ENCODE measurements at places on chromosomes 3 and 15.

GRCh38 chr15:96053031-96053780 lies 277.3 kb upstream of the NR2F2 start:
- DNase-seq = no peak

DNA sequence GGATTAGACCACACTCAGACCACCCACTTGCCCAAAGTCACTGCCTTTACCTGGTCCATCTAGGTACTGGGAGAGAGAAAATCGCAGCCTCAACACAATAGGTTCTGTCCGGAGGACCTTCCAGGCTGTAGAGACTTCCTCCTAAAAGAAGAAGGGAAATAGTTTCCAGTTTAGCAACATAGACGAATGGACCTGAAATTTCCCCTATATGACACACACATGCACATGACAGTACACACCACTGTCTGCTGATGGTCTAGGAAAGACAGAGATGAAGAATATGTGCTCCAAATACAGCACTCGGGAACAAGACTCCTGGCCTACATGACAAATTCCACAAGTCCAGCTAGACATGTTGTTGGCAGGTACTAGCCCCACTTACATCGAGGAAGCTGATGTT lies 7.3 kb downstream of the PARP6 start:
- no peak for DNase-seq

DNA sequence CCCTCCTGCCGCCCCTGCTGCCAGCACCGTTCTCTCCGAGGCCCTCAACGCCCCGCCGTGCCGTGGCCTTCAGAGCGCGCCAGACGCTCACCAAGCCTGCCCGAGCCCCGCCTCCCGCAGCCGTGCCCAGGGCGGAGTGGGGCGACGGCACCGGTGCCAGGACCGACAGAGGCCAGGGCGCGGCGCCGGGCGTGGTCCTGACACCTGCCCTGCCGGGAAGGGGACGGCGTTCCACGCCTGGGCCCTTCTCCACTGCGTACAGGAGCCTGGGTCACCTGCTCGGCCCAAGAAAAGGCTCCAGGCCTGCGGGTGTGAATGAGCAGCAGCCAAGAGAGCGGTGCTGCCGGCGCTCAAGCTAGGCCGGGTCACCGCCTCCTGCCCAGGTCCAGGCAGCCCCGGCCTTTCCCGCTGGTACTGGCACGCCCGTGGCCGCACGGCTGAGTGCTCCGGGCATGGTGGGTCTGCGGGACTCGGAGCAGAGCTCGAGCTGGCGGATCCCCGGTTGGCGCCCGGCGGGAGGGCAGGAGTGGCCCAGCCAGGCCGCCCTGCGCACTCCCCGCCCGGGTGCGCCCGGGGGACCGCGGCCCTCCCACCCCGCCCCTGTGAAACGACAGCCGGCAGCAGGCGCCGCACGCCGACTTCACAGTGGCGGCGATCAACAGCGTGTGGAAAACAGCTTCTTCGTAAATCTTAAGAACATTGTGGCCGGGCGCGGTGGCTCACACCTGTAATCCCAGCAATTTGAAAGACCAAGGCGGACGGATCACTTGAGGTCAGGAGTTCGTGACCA lies 4.2 kb downstream of the OCA2 start:
- DNase-seq = no peak

- no peak for DNase-seq
Measured at GRCh38 chr3:133663569-133664313, 2.0 kb upstream of the TOPBP1 start.

GRCh38 chr3:177743173-177743890 lies 546.0 kb upstream of the TBL1XR1 start:
- DNase-seq = no peak

- DNase-seq = no peak
Measured at GRCh38 chr15:101069654-101069973, 150.5 kb downstream of the LRRK1 start.

DNA sequence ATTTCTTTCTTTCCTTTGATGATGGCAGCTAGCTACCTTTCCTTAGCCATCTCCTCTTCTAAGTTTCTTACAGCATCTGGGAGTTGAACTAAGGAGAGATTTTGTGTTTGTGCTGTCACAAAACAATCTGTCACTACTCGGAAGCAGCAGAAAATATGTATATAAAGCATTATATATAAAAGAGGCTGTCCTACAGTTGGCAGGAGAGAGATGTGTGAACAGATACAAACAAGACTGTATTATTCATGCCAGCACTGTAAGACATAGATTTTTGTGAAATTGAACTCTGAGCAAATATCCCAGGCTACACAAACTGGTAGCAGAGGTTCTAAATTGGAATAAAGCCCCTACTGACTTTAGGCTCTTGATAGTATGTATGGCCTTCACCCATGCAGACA lies 577.5 kb upstream of the NECTIN3 start:
- DNase-seq = no peak

- DNase-seq = no peak
Measured at GRCh38 chr15:41927536-41927935, 33.7 kb upstream of the SPTBN5 start.

DNA sequence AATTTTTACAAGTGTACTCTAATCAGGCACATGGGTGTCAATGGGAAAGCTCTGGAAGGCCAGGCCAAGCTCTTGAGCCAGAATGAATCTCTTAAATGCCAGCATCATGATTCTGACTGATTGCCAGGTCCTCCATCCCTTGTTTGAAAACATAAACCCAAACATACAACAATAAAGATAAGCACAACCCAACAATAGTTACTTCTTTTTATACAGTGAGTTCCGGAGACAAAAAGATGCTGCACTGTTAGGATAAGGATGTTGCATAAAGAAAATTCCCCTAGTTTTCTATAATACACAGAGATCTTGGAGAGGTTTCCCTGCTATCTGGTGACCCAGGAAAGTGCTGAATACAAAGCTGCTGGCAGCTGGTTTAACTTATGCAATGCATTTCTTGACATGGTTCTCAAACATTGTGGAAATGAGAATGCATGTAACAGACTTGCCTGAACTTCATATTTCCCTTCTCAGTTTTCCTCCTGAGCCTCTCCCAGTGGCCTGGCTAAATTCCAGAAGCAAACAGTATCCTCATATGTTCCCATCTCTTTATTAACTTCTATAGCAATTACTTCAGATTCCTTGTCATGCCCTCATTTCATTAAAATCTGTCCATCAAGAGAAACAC lies 180.1 kb upstream of the PRICKLE2 start:
- DNase-seq = peak; percentile 41

GRCh38 chr3:145355206-145355605 lies 805.8 kb downstream of the PLOD2 start:
- DNase-seq = no peak

- no peak for DNase-seq
Measured at GRCh38 chr3:5181469-5182141, 5.9 kb upstream of the EDEM1 start.

DNA sequence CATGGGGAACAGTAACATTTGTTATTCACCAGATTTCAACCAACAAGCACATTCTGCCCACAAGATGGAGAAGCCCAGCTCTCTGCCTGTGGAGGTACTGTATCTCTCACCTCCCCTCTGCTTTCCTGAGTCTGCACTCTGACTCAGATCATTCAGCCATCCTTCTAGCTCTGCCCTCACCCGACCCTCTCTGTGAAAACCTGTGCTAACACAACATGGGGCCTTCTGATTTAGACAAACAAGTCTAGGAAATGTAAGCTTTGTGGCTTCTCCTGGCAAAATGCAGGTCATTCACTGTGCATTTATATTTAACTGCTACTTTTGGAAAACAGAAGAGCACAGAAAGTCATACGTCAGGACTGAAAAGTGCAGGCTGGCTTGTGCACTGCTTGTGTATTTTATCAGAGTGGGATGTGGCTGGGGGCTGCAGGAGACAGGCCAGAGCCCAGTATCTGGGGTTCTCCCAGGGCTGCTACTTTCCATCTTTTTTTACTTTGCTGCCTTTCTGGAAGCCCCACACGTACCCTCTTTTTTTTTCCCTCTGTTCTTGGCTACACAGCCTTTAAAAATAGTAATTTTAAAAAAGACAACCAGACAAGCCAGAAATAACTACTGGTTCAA lies 50.8 kb downstream of the SUSD5 start:
- no peak for DNase-seq
